Stimulated activated CD4-positive, alpha-beta T cell treated with anti-CD3 and anti-CD28 coated beads, Interleukin-1b, Interleukin-23, amount 100 ng/mL, for 48 hours (primary cell): ENCODE measurements at places on chromosomes 6 and 20.

DNA sequence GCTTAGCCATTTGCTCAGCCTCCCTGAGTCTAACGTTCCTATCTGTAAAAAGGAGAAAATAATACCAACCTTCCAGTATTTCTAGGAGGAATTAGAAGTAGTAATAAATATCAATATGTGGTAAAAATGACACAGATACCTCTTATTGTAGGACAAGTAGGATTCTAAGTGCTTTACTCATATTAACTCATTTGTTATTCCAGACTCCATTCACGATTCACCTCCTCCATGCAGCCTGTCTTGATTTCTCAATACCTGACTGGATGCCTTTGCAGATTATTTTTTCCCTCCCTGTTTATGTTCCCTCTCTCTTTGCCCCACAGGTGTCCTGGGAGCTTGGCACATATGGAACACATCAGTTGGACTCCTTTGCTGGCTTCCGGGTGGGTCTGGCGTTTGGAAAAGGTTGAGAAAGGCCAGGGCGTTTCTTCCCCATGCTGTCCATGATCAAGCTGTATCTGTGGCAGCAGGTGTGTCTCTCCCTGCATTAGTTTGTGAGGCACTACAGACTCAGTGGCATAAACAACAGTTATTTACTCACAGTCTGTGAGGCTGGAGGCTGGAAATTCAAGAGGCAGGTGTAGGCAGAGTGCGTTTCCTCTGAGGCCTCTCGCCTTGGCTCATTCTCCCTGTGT is 10.7 kb upstream of the DUSP22 start:
- DNase-seq: no peak

GRCh38 chr6:139473231-139473701 is 98.8 kb upstream of the CITED2 start:
- DNase-seq: no peak

GRCh38 chr6:106186172-106186571 is 100.0 kb downstream of the PRDM1 start:
- DNase-seq: no peak

DNA sequence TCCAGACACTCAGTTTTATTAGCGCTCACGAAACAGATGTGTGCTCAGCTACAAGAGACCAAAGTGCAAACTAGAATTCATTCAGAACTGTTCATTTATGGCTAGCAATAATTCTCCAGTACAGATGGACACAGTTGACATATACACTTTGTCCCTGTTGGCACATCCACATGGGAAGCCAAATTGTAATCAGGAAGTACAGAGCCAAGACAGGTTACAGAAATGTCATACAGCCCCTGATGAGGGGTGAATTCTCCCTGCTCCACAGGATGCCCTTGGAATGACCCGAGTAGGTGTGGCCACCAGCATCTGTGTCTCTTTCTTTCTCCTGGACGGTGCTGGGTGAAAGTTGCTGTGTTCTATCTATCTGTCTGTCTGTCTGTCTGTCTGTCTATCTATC is 7.6 kb downstream of the DHX35 start:
- no peak for DNase-seq

DNA sequence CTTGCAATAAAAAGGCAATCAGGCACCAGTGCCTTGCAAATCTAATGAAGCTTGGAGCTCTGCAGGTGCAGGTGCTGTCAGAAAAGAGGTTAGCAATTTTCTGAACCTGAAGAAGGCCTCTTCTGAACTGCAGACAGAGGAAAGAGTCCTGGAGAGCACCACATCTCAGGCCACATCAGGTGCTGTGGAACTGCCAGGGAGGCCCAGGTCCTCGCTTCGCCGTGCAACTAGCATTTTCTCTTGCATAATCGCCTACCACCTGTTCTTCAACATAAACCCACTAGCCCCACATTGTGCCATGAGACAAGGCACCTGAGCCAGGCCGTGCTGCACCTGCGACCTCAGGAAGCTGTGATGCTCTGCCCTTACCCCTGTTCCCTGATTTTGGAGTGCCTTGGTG is 187.6 kb downstream of the DTNBP1 start:
- DNase-seq: no peak

DNA sequence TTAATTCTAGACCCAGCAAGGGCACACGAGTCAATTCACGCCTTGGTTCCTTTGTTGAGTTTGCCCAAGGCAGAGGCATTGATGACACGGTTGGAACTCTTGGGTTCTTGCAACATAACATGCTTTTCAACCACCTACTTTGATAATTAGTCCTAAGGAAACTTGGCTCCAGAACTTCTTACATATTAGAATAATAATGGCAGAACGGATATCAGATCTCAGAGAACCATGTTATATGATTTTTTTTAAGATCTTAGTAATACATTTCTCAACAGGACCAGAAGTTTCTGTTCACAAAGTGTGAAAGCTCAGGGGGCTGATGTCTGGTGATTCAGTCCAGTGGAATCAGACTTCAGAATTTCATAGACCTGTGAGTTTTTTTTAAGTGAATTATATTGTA is 19.2 kb downstream of the SPTLC3 start:
- DNase-seq: no peak

GRCh38 chr20:64115171-64115911 is 8.0 kb upstream of the NPBWR2 start:
- DNase-seq: no peak

- DNase-seq: no peak
Observed at GRCh38 chr6:135905604-135906300, 54.3 kb downstream of the PDE7B start.

DNA sequence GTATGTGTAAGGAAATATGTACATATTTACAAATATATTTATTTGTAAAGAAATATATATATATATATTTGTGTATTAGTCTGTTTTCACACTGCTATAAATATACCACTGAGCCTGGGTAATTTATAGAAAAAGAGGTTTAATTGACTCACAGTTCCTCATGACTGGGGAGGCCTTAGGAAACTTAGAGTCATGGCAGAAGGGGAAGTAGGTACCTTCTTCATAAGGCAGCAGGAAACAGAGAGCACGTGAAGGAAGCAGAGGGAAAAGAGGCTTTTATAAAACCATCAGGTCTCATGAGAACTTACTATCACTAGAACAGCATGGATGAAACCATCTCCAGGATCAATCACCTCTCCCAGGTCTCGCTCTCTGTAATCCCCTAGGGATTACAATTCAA is 644.5 kb upstream of the HS3ST5 start:
- no peak for DNase-seq
